Karpas-422 (cell line): ENCODE measurements at places on chromosomes 16 and 17.

GRCh38 chr17:56897646-56898424 is 16.0 kb downstream of the TRIM25 start:
- DNase-seq = peak; percentile 71

- no peak for DNase-seq
These were observed at the start of gene TBX2 for GRCh38 chr17:61399131-61400065. Gene TBX2 (plus strand): TSS chr17:61399843. CDS start chr17:61400177, 334 bp downstream.

GRCh38 chr16:72934636-72935403 is 113.1 kb downstream of the ZFHX3 start:
- no peak for DNase-seq

DNA sequence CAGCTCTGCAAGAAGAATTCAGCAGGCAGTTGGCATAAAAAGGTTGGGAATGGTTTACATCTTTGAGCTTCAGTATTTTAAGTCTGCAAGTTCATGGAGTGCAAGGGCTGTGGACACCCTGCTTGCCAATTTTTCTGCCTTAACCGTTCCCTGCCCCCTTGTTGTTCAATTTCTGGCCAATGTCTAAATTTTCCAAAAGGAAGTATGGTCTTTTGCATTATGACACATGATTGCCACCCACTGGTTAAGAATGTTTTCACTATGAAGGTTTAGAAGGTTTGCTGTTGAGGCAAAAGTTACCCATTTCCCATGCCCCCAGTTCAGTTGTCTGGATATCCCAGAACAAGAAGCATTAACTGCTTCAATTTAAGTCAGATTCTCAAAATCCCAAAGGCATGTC is 441.9 kb downstream of the CDH13 start:
- peak; percentile 89 for DNase-seq

- peak; percentile 93 for DNase-seq
These were observed 44.6 kb upstream of the LCMT1 start for GRCh38 chr16:25066747-25067631.
